Astrocyte of the spinal cord (primary cell): ENCODE measurements at places on chromosomes 5 and 9.

DNA sequence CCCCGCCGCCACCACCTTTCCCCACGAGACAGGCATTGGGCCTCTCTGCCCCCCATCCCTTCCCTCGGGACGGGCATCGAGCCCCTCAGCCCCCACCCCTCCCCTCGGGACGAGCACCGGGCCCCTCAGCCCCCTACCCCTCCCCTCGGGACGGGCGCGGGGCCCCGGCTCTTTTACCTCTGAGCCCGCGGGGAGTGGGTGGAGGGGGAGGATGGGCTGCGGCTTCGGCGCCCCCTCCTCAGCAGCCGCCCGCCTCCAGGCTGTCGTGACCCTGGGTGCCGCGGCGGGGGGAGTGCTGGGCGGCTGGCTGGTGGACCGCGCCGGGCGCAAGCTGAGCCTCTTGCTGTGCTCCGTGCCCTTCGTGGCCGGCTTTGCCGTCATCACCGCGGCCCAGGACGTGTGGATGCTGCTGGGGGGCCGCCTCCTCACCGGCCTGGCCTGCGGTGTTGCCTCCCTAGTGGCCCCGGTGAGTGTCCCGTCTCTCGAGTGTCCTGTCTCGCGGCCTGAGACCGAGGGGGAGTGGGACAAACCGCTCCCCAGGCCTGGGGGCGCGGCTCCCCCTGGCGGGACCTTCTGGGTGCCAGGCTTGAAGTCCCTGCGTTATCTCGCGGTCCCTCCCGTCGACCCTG lies 791 bp downstream of the SLC2A8 start:
- peak; percentile 37 for DNase-seq

GRCh38 chr5:54249210-54250028 lies 61.0 kb downstream of the ARL15 start:
- DNase-seq, result peak; percentile 22

DNA sequence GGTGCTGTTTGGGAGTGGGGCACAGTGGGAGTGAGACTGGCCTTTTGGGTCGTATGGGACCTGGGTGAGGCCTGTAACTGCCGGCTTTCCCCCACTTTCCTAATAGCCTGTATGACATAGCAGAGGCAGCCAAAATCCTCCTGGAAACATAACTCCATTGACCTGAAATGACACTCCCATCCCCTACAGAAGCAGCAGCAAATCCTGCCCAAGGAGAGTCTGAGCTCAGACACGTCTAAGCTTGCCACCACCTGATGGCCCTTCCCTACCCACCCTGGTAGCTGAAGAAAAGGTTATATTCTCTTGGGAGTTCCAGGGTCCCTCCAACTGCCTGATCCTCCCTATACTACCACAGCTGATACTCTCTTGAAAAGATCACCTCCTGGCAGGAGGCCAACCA lies 179.8 kb upstream of the ARRDC3 start:
- DNase-seq, result no peak

DNA sequence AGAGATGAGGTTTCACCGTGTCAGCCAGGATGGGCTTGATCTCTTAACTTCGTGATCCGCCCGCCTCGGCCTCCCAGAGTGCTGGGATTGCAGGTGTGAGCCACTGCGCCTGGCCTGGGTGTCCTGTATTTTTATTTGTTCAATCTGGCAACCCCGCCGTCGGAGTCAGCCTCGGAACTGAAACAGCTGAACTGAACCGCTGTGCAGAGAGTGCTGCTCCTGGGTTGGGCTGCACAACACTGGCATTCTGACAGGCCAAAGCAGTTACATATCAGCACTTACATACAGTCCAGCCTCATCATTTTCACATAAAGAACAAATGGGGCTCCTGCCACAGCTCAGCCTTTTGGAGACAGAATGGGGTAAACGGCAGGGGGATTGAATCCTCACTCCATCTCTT lies 185.6 kb downstream of the C9orf50 start:
- DNase-seq, result no peak

DNA sequence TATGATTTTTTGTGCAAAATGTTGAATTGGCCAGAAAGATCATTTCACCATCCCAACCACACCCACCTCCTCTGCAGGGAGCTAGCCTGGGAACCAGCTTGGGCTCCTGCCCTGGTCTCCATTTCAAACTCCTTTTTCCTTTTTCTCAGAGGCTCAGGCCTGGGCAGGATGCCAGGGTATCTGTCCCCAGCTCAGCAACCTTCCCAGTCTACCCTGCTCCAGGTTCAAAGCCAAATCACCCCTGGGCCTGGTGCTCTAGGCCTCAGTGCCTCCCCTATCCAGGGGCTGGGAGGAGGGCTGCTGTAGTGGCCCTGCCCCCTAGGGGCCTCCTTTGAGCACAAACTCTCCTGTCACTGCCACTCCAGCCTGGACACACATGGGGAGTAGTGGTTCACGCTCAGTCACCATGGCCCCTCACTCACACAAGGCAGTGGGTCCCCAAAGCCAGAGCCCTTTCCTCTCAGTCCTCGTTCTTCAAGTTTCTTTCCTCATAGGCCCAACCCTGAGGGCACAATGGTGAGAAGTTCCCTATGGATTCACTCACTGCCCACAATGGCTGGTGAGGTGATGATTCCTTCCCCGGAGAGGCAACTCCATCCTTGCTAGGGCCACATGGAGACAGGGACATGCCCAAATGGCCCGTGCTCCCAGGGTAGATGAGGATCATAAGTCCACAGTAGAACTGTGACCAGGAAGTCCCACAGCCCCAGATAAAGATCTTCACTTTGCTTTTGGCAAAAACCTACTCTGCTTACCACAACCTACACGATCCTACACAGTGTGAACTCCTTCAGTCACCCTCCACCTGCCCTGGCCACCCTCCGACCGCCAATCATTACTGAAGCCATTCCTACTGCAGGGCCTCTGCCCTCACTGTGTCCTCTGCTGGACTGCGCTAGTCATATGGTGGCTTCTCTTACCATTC lies 1.6 kb upstream of the ST6GALNAC4 start:
- no peak for DNase-seq

DNA sequence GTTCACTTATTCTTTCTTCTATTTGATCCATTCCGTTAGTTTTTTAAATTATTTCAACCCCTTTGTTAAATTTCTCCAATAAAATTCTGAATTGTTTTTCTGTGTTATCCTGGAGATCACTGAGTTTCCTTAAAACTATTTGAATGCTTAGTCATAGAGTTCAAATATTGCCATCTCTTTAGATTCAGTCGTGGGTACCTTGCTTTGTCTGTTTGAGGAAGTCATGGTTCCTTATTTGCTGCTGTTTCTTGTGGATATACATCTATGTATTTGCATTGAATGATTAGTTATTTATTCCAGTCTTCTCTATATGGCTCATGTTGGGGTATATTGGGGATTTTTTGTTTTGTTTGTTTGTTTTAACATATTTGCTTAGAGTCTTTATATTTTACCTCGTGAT lies 80.6 kb downstream of the HINT1 start:
- no peak for DNase-seq

- DNase-seq, result no peak
Measured at GRCh38 chr9:129146441-129146941, 31.6 kb downstream of the IER5L start.

- DNase-seq, result no peak
Measured at GRCh38 chr5:179192891-179193470, 132.8 kb downstream of the ZNF354C start.

- no peak for DNase-seq
Measured at GRCh38 chr5:36661456-36662220, 55.2 kb downstream of the SLC1A3 start.

DNA sequence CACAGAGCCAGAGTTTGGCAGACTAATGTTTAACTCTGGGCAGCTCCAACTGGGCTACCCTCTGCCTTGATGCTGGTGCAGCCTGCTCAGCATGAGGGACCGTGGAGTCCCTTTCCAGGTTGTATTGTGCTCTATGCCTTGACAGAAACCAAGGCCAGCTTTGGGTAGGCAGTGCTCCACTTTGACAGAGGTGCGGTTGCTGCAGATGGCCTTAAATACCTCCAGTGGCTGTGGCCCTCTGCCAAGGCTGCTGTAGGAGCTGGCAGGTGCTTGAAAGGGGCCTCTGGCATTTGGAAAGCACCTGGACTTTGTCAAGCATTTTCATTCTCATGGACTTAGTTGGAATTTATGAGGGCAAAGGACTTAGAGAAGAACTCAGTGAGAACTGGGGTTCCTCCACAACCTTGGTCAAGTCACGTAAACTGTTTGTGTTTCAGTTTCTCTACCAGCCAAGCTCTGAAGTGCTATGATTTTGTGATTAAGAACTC lies 249.7 kb upstream of the ZNF462 start:
- DNase-seq, result no peak

DNA sequence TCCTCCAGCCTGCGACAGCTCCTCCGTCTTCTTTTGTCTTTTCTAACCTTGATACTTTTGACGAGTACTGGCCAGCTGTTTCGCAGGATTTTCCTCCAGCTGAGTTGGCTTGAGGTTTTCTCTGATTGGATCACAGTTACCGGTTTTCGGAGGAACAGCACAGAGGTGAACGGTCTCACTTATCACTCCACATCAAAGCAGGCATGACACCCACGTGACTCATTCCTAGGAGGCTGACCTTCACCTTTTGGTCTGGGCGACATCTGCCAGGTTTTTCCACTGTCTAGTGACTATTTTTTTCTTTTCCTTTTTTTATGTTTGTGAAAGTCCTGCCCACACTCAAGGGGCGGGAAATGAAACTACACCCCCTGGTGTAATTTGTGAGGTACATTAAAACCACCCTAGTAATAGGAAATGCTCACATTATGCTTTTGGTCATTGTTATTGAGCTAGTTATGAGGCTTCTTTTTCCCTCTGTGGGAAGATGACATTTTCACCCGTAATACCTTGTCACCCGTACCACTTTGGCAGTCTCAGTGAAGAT lies 319.2 kb downstream of the GADD45G start:
- DNase-seq, result peak; percentile 19

GRCh38 chr5:161332343-161332742 lies 214.2 kb downstream of the GABRB2 start:
- DNase-seq, result no peak

DNA sequence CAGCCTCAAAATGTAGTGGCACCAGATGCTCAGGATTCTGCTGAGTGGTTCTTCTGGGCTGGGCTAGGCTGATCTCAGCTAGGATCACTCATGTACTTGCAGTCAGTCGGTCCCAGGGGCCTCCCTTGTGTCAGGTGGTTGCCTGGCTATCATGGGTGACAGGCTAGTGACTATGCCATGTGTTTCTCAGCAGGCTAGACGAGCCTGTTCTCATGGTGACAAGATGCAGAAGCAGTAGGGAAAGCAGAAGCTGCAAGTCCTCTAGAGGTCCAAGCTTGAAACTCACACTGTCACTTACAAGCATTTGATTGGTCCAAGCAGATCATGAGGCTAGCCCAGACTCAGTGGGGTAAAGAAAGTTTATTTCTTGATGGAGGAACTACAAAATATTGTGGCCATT lies 15.2 kb upstream of the KCNMB1 start:
- DNase-seq, result no peak

- no peak for DNase-seq
Measured at GRCh38 chr5:107028938-107029337, 641.8 kb downstream of the EFNA5 start.

- DNase-seq, result peak; percentile 78
Measured at GRCh38 chr9:742914-743589, 98.4 kb upstream of the DMRT1 start.

DNA sequence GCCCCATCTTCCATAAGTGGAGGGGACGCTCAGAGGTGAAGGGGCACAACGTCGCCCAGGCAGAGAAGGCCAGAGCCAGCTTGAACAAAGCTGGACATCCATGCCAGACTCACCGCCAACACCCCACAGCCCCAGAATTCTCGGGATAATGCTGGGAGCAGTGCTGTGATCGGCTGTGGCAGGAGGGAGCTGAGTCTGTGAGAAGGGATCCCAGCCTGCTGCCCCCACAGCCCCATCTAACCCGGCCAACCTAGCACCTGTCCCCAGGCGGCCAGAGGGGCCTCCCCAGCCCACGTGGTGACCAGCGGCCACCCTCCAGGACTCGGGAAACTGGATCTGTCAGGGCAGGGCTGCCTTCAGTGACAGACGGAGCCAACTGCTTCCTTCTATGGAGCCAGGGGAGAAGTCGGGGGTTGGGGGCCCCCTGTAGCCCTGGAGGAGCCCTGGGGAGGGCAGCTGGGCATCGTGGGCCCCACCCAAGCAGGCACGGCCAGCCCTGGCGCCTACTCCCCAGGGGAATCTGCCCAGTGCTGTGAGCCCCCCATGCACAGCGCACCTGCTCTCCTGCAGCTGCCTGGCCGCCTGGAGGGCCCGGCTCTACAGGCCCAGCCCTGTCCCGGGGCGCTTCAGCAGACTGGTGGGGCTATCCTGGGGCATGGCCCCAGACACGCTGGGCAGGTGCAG lies 6.0 kb downstream of the BRD3 start:
- no peak for DNase-seq

- DNase-seq, result no peak
Measured at GRCh38 chr5:63286724-63287123, 675.5 kb downstream of the HTR1A start.

- DNase-seq, result no peak
Measured at GRCh38 chr9:69485466-69485865, 160.5 kb downstream of the ENTREP1 start.

DNA sequence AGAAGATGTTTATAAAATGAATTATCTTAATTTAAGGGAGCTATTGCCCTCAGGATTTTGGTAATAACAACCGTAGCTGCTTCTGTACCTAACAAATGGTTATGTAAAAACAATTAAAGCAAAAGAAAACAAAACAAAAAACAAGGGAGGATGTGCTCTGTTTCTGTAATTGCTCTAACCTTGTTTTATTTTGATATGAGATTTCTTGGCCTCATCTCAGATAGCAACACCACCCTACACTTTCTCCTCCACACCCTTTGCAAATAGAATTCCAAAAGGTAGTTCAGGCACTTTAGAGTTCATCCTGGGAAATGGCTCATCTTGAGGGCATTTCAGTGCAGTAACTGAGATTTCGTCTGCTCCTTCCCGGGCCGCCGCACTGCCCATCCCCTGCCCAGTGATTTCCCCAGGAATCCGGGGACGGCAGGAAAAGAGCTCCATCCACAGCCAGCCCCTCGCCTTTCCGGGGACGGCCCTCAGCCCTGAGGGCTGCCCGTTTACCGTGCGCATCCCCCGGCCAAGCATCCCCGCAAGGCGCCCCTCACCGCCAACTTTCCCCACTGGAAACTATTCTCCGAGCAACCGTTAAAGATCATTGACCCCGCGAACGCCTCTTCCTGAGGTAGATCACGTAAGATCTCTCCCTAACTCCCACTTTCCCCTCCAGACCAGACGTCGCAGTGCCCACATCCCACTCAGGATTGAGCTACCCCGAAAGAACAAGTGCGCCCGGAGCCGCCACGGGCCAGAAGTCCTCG lies 1.2 kb downstream of the FNBP1 start:
- DNase-seq, result no peak
